ENCODE measurements at places on chromosomes 5 and 9.

DNA sequence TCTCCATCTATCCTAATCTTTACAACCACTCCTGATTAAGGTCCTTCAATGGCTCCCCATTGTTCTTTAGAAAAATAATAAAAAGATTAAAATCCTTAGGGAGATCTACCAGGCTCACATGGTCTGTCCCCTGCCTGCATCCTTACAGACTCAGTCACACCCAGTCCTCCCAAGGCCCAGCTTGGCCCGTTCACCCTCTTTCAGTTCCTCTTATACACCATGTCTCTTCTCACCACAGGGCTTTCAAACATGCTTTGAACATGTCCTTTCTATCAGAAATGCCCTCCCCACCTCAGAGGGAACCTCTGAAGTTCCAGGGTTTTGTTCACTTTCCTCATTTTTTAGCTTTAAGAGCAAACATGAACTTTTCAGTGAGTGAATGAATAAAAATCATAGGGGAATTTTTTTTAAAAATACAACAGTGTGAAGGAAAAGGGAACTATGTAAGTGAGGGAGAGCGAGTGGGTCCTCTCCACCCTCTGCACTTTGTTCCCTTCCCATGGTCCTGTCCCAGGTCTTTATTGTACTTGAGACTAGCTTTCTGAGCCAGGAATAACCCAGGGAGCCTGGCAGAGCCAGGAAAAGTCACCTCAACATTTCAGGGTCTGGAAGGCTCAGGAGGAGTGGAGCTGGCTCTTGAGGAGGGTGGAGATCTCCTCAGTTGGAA lies 55.3 kb downstream of the TRPC7 start:
- no peak for DNase-seq

GRCh38 chr5:119347991-119348390 lies 7.8 kb upstream of the TNFAIP8 start:
- DNase-seq, result no peak

DNA sequence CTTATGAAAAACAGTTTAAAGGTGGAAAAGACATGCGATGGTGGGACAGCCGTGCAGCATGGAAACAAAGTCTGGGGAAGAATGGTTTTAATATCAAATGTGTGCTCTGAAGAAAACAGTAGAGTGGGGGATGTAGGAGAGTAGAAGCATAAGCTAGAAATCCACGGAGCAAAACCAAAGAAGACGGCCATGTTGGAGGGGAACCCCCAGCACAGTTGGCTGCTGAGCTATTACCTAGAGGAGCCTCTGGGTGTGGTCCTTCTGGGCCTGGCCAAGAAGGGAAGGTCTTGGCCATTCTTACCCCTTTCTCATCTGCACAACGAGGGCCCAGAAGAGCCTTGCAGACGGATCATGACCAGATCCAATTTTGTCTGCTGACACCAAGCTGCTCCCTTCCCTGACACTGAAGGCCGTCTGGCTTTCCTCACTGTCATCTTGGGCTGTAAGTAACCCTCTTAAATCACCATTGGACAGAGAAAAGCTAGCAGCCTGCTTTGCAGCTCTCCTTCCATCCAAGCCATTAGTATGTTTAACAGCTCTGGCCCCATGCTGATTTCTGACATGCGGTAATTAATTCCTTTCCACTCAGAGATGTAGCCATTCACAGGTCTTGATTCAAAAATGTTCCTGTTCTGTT lies 189.5 kb downstream of the SEC61B start:
- DNase-seq, result no peak

- peak; percentile 44 for DNase-seq
Observed at GRCh38 chr9:35646153-35646532, 4.6 kb downstream of the SIT1 start.

DNA sequence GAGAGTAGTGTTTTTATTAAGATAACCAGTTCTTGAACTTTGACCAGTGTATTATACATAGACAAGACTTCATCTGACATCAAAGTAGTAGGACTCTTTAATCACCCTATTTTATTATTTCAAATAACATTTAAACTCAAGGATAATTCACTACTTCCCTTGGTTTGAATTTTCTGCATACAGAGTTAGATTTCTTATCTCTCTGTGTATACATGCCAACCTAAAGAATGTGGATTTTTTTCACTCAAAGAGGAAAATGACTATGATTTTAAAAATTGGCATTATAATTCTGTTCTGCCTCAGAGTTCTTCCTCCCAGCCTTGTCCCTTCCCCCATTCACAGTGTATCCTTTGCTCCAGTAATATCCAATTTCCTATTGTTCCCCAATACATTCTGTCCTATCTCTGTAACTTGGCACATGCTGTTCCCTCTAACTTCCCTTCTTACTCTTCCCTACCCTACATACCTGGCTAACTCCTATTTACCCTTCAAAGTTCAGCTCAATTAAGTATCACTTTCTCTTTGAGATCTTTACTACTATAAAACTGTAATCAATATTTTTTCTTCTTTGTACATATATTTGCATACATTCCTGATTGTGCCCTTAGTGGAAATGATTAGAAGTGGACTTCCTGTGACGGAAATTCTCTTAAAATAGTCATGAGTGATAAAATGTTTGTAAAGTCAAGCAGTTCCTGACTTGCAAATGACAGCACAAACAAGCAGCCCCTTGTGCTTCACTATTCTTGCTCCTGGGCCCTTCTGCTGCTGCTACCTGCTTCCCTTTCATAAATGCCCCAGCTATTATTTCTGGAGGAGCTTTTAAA lies 38.1 kb upstream of the DENND4C start:
- DNase-seq, result no peak

GRCh38 chr5:143126174-143127019 lies 277.1 kb downstream of the NR3C1 start:
- no peak for DNase-seq

DNA sequence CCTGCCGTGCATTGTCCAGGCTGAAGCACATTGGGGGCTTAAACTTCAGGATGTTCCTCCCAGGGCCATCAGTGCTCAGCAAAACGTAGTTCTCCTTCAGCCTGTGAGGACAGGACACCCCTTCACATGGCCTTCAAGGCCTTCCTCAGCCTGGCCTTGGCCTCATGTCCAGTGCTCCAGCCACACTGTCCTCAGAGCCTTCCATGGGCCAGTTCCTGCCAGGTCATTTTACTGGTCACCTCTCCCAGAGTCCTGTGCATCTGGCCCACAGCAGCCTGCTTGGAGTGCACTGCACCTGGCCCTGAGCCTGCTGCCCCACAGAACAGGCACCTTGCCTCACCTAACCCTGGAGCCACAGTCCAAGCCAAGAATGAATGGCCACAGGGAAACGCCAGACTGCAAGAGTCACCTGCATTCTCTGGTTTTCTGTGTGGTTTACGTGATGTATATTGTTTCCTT lies 8.7 kb downstream of the HNRNPAB start:
- no peak for DNase-seq

DNA sequence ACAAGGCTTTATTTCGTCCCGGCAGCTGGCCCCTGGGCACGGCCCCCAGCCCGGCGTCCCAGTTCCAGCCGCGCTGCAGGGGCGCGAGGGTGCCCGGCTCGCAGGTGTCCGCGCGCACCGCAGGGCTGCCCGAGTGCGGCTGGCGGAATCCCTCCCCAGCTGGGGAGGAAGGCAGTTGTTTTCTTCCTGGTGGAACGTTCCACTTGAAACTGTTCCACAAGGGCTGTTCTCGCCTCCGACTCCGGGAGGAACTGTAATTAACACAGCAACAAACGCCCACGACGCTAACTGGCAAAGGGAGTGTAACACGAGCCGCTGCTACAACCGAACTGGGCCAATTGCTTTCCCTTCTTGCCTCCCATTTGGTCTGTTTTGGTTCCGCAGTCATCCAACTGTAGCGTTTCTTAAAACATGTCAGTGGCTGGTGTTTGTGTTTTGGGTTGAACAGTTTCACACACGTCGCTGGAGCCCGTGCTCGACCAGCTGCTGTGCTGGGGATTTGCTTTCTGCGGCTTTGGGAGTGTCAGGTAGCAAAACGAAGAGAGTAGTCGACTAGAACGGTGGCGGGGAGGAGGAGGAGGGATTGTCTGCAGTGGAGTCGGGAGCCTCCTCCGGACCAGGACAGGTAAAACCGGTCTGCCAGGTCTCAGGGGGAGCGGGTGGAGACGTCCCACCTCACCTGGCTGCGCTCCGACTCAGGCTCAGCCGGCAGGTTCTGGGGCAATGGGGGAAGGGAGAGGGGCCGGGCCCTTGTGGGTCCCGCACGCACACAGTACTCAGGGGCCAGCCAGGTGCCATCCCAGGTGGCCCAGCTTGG lies 131.6 kb upstream of the NIPBL start:
- peak; percentile 67 for DNase-seq

- DNase-seq, result no peak
Observed at GRCh38 chr9:22809371-22809770, 362.7 kb downstream of the DMRTA1 start.

- DNase-seq, result peak; percentile 13
Observed at GRCh38 chr5:150624334-150625163, 15.9 kb upstream of the SYNPO start.

- DNase-seq, result no peak
Observed at GRCh38 chr5:28286566-28286965, 1248.2 kb upstream of the CDH9 start.

- no peak for DNase-seq
Observed at GRCh38 chr5:155540000-155540595, 526.5 kb downstream of the KIF4B start.

DNA sequence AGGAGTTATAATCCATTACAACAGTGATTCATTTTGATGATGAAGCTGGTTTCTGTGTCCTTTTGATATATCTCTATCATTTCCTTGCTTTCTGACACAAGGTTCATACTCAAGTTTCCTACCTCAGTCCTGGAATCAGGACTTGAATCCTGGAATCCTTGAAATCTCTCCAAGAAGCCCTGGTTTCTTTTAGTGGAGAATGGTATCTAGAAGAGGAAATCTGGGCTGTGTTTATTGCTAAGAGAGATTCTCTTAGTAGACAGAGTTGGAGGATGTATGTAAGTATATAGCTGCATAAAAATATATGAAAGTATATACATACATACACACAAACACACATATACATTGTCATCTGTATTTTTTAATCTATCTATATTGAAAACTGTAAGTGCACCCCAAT lies 114.4 kb downstream of the GCNT1 start:
- no peak for DNase-seq

GRCh38 chr5:81516091-81516490 lies 122.2 kb upstream of the ACOT12 start:
- no peak for DNase-seq

GRCh38 chr9:4661611-4662010 lies 483 bp upstream of the PLPP6 start:
- DNase-seq, result peak; percentile 10

- no peak for DNase-seq
Observed at GRCh38 chr5:61910771-61911170, 395.2 kb upstream of the KIF2A start.

DNA sequence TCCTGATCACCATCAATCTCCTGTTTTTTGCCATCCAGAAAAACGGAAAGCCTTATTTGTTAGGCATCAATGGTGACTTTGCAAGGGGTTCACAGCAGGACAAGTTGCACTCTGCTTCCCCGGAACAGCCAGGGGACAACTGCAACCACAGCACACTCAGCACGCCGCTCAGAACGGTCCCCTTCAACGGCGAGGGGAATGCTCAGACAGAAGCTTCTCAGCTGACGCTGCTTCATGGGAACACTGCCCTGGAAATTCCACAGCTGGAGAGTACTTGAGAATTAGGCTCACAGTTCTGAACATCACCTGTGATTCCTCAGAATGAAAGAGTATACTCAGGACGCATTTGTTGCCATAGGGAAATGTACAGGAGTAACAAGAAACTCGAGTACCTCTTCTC lies 40.1 kb upstream of the PLPP6 start:
- no peak for DNase-seq

GRCh38 chr9:135050072-135050990 lies 37.1 kb upstream of the OLFM1 start:
- no peak for DNase-seq

- no peak for DNase-seq
Observed at GRCh38 chr5:141437221-141437620, 6.9 kb downstream of the PCDHGA12 start.

- no peak for DNase-seq
Observed at GRCh38 chr9:2559192-2560152, 62.1 kb upstream of the VLDLR start.

DNA sequence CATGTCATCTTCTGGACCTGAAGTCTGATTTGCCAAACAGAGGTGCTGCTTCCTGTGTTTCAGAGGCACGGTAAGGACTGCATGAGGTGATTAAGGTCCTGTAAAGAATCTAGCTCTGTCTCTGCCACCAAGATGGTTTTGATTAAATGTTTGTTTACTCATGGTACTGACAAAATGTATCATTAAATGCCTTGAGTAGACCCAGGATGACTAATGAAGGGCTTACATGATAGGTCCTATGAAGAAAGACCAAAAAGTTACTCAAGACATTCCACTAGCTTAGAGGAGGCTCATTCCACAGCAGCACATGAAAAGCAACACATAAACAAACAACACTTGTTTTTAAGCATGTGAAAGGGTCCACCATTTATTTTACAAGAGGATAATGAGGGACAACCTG lies 100.9 kb downstream of the BOD1 start:
- no peak for DNase-seq

DNA sequence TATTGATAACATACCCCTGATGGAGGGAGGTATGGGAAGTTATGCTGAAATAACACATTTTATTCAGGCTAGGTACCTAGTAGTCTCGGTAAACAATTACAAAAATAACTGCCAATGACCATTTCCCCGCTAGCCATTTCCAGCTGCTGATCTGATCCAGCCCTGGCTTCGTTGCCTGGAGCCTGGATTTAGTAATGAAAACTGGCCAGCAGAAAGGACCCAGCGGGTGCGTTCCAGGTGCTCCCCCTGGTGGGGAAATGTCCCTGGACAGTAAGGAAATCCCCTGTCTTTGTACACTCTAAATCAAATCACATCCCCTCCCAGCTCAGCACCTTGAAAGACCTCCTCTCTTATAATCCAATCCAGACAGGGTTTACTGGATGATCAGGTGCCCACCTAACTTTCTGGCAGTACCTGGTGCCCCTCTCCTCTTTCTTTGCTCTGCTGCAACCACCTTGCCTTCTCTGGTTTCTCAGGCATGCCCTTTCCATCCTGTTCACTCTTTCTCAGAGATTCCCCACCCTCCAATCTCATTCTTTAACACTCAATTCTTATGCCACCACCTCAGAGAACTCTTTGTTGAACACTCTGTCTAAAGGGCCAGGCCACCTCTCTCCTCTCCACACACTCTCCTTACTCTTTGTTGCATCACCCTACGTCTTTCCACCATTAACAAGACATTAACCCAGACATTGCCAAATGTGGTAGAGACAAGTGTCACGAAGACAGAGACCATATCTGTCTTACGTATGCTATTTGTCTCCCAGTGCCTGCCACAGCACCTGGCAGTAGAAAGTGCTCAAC lies 50.1 kb upstream of the SMAD5 start:
- DNase-seq, result peak; percentile 59

GRCh38 chr5:150651382-150651781 lies 9.7 kb upstream of the MYOZ3 start:
- DNase-seq, result no peak

DNA sequence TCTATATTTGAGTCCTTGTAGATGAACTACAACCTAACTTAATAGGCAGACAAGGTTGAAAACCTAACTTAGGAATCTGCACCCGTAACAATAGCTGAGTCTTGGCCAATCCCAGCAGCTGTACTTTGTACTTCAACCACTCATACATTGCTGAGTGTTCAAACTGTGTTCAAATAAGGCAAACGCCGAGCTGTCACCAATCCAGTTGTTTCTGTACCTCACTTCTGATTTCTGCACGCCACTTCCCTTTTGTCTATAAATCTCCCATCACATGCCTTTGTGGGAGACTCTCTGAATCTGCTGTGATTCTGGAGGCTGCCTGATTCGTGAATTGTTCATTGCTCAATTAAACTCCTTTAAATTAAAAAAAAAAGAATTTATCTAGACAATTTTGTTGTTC lies 167.8 kb upstream of the TUT7 start:
- no peak for DNase-seq

GRCh38 chr9:101711330-101711941 lies 27.0 kb downstream of the GRIN3A start:
- peak; percentile 50 for DNase-seq

- no peak for DNase-seq
Observed at GRCh38 chr5:37915097-37915736, 75.4 kb upstream of the GDNF start.

All from Kasumi-1 (cell line).